ENCODE measurements at places on chromosomes 2 and 18.

GRCh38 chr2:43221763-43222474, 4.5 kb downstream of the ZFP36L2 start:
- peak; percentile 85 for DNase-seq

DNA sequence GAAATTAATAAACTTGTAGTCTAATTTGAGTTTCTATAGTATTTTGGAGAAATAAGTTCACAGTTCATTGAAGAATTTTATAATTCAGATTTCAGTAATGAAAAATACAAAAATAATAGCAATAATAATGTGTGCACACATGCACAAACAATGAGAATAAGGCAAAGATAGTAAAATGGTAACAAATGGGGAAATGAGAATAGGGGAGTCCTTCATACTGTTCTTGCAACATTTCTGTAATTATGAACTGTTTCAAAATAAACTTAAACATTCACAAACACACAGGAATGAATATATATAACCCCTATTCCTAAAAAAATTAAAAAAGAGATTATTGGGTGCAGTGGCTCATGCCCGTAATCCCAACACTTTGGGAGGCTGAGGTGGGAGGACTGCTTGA, 63.9 kb downstream of the SPRED2 start:
- no peak for DNase-seq

GRCh38 chr2:215685238-215685990, 249.5 kb upstream of the FN1 start:
- no peak for DNase-seq

DNA sequence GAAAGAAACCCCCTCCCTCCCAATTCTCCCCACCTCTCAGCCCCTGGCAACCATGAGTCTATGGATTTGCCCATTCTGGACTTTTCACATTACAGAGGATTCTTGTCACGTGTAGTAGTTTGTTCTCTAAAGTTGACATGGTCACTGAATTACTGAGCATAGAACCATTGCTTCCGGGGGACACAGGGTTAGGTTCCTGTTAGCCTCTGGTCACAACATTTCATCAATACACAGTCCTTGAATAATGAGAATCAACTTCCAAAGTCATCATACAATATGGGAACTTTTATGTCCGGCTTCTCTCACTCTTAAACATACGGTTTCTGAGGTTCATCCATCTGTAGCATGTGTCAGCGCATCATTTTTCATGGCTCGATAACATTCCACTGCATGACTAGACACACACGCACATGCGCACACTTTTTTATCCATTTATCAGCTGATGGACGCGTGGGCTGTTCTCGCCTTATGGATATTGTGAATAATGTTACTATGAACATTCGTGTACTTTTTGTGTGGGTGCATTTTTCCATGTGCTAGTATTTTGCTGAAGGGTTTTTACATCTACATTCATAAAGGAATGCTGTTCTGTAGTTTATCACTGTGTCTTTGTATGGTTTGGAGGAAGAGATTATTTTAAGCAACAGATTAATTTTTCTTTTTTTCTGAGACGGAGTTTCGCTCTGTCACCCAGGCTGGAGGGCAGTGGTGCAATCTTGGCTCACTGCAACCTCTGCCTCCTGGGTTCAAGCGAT, 48.1 kb downstream of the PARD6G start:
- DNase-seq = no peak

DNA sequence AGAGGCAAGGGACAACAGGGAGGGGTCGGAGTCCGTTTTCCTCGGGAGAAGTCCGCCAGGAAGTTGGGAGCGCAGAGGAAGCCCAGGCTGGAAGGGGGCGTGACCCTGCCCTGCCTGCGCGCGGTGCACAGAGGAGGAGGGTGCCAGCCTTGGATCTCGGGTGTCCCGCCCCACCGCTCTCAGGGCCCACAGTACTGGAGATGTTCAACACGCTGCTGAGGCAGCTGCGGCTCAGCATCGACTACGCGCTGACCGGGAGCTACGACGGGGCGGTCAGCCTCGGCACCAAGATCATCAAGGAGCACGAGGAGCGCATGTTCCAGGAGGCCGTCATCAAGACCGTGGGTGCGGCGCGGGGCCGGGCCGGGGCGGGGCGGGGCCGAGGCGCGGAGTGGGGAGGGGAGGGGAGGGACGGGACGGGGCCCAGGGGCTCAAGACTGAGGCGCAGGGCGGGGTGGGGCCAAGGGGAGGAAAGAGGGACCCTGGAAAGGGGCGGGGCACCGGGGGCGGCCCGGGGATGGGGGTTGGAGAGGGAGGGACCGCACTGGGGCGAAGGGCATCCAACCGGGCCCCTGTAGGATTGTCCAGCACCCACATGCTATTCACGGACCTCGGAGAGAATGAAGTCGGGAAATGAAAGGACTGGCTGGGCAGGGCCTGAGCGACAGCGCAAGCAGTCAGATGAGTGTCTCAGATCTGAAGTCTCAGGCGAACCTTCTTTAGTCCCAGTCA, 36.6 kb downstream of the POMC start:
- DNase-seq = no peak

- DNase-seq = no peak
Measured at GRCh38 chr2:200741468-200742202, 70.1 kb upstream of the BZW1 start.

GRCh38 chr2:172730411-172730810, 5.2 kb upstream of the RAPGEF4 start:
- no peak for DNase-seq

DNA sequence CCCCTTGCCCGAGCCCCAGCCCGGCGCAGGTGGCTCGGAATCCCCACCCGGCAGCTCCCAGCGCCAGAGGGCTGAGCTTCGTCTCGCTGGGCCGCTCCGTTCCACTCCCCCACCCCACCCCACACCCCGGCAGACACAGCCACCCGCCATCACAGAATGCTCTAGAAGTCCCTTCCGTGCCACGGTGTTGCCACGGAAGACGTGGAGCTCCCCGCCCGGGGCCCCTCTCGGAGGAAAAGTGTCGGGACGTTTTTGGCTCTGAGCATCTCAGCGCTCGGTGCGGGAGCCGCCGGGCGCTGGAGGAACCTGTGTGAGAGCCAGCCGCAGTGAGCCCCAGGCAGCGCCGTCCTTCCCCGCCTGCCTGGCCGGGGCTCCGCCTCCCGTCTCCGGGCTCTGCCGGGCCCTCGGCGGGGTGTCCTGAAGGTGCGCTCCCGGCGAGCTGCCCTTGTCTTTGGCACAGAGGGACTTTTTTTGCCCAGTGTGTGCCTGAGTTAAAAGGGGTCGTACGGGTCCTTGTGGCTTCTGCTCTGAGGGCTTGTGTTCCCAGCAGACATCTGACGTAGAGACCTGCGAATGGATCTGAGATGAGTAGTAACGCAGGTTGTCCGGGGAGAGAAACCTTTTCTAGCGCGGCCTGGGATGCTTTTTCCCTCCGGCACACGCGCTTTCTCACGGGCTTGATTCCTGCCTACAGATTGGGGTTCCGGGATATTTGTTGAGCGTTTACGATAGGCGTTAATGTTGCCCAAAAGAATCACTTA, 1.8 kb downstream of the ZCCHC2 start:
- DNase-seq = peak; percentile 68

- no peak for DNase-seq
Measured at GRCh38 chr2:228283491-228284171, 102.1 kb upstream of the SPHKAP start.

GRCh38 chr2:174330945-174331594, 3.7 kb upstream of the SP9 start:
- no peak for DNase-seq

DNA sequence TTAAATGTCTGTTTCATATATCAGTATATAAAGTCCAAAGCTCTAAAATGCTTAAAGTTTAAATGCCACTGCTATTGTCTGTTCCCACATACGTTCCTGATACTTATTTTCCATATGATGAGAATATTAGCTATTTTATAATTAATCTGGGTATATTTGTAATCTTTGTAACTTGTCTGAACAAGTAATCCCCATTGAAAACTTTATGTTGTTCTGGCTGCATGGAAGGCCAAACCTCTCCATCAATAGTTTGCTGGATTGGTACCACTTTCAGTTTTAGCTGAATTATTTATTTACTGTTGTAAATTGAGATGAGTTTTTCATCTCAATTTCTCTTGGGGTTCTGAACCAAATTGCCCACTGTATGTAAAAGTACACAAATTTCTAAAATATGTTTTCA, 1.5 kb downstream of the MBD5 start:
- DNase-seq = no peak

DNA sequence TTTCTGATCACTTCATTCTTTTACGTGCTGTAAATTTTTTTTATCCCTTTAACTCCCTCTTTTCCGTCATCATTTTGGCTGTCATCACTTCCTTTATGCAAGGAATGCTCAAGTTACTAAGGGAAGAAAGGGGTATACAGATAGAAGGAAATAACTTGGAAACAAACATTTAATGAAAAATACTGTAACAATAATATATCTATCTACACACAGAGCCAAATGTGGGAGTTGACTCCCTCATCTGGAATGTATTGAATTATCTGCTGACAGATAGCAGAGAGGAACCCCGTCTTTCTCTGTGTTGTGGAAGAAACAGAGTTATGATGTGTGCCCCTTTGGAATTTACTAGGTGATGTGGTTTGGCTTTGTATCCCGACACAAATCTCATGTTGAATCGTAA, 182.5 kb upstream of the NXPH2 start:
- DNase-seq = no peak

- no peak for DNase-seq
Measured at GRCh38 chr2:12217175-12217574, 470.7 kb downstream of the LPIN1 start.

- no peak for DNase-seq
Measured at GRCh38 chr2:1498176-1498575, 84.9 kb downstream of the TPO start.

- no peak for DNase-seq
Measured at GRCh38 chr18:79903071-79903635, 48.3 kb downstream of the SLC66A2 start.

DNA sequence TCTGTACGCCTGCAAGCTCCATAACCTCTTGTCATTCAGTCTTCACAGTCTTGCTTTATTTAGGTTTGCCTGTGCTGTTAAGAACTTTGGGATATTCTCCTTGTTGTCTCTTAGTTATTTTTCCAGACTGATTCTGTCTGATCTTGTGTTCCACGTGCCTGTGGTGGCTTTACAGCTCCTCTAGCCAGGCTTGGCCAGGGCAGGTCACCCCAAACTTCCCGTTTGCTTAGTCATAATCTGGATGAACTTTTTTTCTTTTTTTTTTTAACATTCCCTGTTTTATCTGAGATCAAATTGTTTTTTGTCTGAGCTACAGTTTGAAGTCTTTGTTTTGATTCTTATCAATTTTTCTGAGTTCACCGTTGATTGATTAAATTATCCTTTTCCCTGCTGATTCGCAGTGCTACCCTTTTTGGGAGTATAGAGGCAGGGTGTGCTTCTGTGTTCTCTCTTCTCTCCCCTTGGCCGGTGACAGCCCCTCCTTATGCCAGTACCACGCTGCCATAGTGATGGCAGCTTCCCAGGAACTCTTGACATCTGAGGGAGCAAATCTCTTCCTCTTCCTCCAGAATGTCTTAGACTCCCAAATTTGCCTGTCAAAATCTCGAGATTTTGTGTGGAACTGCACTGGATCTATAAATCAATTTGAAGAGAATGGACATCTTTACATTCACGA, 2.5 kb downstream of the SP100 start:
- DNase-seq = no peak

GRCh38 chr2:112896909-112897623, 13.9 kb upstream of the IL37 start:
- DNase-seq = no peak

DNA sequence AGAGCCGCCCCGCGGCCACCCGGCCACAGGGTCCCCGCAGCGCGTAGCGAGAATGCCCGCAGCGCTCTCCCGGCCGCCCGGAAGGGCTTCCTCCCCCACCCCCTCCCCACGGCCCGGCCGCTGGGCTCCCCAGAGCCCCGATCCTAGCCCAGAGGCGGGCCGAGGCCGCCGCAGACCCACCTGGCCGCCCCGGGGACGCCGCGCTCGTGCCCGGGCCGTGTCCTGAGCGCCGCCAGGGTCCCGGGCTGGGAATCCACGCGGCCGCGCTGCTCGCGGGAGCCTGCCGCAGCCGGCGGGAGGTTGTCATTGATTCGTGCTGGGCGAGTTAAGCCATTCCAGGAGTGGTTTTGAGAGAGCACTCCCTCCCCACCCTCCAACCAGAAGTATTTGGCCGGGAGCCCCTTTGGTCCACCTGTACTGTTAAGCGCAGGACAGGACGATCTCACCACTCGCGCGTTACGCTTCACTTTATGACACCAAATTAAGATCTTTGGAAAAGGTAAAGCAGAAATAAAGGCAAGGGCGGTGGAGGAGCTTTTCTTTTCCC, 206.4 kb upstream of the SMAD2 start:
- DNase-seq = no peak

DNA sequence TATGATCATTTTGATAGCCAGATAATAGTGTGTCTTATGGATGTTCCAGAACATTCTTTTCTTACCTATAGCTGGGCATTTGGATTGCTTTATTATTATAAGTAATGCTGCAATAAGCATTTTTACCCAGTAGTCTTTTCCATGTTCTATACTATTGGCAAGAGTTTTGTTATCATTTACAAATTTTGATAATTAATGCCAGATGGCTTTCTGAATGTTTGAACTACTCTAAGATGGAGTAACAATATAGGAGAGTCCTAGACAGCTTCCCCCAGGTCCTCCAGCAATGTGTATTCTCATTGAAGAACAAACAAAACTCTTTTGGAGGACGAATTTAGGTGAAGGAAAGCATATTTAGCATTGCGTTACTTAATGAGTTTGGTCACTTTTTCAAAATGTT, 73.0 kb downstream of the INPP4A start:
- DNase-seq = no peak

- no peak for DNase-seq
Measured at GRCh38 chr2:61658841-61659780, 121.0 kb upstream of the XPO1 start.

DNA sequence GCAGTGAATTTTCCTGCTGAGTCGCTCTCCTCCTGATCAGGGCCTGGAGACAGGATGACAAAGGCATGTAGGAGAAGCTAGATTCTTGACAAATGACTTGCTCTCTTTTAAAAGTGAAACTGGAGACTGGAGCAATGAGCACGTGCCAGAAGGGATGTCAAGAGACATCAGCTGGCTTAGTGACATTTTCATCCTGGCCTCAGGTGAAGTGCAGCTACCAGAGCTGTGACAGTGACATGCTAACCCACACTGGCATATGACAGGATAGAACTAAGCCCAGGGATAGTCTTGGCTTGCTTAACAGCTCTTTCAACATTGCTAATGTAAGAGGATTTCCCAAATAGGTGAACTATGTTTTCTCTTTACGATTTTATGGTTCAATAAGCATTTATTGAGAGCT, 757.5 kb upstream of the DDX18 start:
- no peak for DNase-seq

- no peak for DNase-seq
Measured at GRCh38 chr18:57475903-57476302, 40.7 kb downstream of the ONECUT2 start.

DNA sequence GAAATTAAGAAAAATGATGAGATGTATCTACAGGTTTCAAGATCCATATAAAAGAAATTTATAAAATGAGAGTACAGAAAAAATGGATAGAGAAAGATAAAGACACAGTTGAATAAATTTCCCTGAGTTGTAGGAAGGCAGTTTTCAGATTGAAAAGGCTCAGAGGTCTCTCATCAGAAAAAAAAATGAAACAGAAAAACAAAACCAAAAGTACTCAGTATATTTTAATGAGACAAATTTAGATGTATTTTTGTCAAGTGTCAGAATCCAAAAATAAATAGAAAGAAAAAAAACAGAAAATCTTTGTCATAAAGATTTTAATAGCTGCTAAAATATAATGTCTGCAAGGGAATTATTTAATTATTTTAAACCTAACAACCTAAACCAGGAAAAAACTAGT, 520.5 kb downstream of the KCNJ3 start:
- no peak for DNase-seq
